Aorta (tissue), 5 donors: ENCODE measurements at places on chromosomes 1 and 21. TPM values are rescaled to one million over a fixed set of nuclear protein-coding genes. Genes with fewer than 3 reads are reported as not detected.

- peak; percentile 26 for DNase-seq
- H3K27me3 ChIP-seq, result no peaks in the 10 kb centered on the region
- no peak overlapping the region for H3K27ac ChIP-seq
- H3K36me3 ChIP-seq, result no peaks in the 10 kb centered on the region
- no peak overlapping the region for H3K4me3 ChIP-seq
These were observed 75.4 kb upstream of the ACTRT2 start for GRCh38 chr1:2945821-2946231.

DNA sequence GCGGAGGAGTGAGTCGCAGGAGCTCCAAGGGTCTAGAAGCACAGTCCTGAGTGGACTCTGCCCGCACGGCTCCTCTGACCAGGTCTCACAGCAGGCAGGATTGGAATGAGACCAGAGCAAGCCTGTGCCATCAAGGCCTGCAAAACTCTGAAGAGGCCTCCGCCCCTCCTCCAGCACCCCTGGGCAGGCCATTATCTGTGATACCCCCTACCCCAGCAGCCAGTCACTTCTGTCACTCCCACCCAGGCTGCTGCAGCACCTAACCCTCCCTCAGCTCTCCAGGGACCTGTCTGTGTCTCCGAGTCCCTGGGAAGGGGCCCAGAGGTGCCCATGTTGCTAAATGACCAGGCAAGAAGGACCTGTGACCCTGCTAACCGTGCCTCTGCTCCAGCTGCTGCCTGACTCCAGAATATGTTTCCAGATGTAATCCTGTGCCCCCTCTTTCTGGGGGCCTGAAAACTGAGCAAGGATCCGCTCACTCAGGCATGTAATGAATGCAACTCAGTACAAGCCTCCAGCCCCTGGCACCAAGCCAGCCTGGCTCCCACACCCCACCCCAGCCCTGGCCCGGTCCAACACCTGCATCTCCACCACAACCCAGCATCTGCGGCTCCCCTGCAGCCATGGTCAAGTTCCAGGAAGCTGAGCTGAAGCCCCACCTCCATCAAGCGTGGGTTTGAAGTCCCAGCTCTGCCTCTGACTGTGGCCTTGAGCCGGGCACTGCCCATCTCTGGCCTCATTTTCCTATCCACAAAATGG lies 22.1 kb upstream of the COL16A1 start:
- H3K4me3 ChIP-seq, result no peak overlapping the region
- no peak overlapping the region for H3K27ac ChIP-seq
- H3K27me3 ChIP-seq, result no peaks in the 10 kb centered on the region
- DNase-seq, result no peak

GRCh38 chr1:183711741-183712361 lies 58.7 kb upstream of the APOBEC4 start:
- H3K27ac ChIP-seq, result no peak overlapping the region
- H3K4me1 ChIP-seq, result no peaks in the 10 kb centered on the region
- no peak for DNase-seq
- H3K27me3 ChIP-seq, result no peaks in the 10 kb centered on the region

- no peak overlapping the region for H3K4me3 ChIP-seq
- H3K36me3 ChIP-seq, result no peaks in the 10 kb centered on the region
- H3K27ac ChIP-seq, result no peak overlapping the region
- H3K27me3 ChIP-seq, result no peaks in the 10 kb centered on the region
- no peaks in the 10 kb centered on the region for H3K4me1 ChIP-seq
These were observed 71.0 kb downstream of the PDE9A start for GRCh38 chr21:42724226-42724920.

TNFRSF9 gene
- not detected for polyA plus RNA-seq

GUCA2A gene
- polyA plus RNA-seq, result 1.0 TPM

- H3K36me3 ChIP-seq, result no peaks in the 10 kb centered on the region
- no peak overlapping the region for H3K27ac ChIP-seq
- H3K27me3 ChIP-seq, result no peaks in the 10 kb centered on the region
- H3K4me1 ChIP-seq, result no peaks in the 10 kb centered on the region
- no peak for DNase-seq
- H3K4me3 ChIP-seq, result no peak overlapping the region
These were observed 314.1 kb downstream of the DISC1 start for GRCh38 chr1:231940701-231941100.

C1orf216 gene
- polyA plus RNA-seq, result 20.7 TPM

AUNIP gene
- not detected for polyA plus RNA-seq

DNA sequence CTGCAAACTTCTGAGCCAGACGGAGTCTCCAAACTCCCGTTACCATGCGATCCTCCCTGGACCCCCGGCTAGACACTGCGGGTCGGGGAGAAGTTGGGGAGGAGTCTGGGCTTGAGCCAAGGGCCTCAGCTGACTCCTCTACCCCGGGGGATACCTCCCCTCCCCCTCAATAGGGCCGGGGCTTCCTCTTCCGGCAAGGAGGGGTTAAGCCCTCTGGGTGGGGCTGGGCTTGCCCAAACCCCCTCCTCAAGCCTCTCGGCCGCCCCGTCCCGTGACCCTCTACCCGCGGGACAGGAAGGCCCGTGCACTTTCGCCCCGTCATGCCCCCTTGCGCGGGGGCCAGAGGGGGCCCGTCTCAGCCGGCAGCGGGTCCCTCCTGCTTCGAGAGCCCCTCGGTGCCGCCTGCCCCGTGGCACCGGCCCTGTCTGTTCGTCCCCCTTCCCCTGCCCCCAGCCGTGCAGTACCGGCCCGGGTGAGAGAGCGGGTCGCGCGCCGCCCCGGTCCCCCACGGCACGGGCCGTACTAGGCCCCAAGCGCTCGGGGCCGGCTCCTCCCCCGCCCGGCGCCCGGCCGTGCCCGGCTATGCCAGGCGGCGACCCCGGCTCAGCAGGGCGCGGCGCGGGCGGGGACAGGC lies 652 bp downstream of the ARL8A start:
- no peaks in the 10 kb centered on the region for H3K27me3 ChIP-seq
- DNase-seq, result peak; percentile 75
- H3K4me3 ChIP-seq, result peak overlapping the region; percentile 93
- no peaks in the 10 kb centered on the region for H3K36me3 ChIP-seq
- H3K4me1 ChIP-seq, result no peaks in the 10 kb centered on the region

DNA sequence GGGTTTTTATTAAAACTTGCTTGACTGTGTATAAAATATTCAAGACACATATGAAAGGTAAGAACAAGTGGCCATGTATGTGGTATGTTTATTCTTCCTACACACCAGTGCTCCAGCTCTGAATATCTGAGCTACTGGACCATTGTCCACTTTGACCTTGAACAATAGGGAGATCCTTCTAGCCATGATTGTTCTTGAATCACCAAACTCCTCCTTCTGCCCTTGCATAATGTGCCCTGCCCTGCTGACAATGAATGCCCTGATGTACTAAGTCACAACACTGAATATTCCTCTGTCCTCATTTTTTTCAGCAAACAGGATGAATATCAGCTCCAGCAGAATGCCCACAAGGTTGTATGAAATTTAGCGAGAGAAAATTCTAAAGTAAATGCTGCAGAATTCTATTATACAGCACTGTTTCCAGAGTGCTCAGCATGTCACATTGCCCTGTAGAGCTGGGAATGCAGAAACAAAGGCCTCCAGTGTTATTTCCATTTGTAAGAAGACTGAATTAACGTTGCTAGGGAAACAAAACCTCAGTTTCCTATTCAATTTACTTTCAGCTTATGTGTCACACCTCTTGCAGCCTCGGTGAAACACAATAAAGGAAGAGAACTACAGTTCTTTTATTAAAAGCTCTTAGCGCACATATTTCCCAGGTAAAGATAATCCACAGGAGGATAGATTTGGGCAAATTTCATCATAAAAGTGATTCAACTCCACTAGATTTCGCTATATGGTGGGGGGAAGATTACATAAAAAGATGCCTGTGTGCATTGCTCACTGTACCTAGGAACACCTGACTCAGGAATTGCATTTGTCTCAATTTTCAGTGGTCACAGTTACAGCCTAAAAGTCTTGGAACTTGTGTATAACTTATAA lies 187.4 kb upstream of the ATP1B1 start:
- H3K4me1 ChIP-seq, result peaks cover 3% of the 10 kb centered on the region
- H3K27me3 ChIP-seq, result no peaks in the 10 kb centered on the region
- DNase-seq, result no peak
- no peaks in the 10 kb centered on the region for H3K36me3 ChIP-seq
- H3K27ac ChIP-seq, result no peak overlapping the region
- H3K4me3 ChIP-seq, result no peak overlapping the region

KDF1 gene
- polyA plus RNA-seq, result 1.6 TPM

DNA sequence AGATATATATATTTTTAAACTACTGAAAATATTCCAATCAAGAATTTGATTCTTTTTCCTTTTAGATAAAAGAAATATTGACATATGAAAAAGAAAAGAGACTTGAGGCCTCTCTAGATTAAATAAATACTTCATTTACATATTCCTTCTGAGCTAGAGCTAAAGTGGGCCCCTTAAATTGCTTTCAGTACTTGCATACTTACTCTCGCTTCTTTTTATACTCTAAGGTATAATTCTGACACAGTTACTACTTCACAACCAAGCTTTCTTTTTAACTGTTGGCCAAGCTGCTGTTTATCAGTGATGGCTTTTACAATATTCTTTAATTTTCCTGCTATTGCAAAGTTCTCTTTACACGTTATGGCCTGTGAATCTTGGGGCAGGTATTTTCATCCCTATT lies 24.6 kb downstream of the EXTL2 start:
- H3K36me3 ChIP-seq, result no peaks in the 10 kb centered on the region
- no peaks in the 10 kb centered on the region for H3K27me3 ChIP-seq
- no peaks in the 10 kb centered on the region for H3K4me1 ChIP-seq
- no peak overlapping the region for H3K27ac ChIP-seq

GRCh38 chr1:112247036-112247597 lies 148.9 kb upstream of the CTTNBP2NL start:
- peaks cover 3% of the 10 kb centered on the region for H3K27me3 ChIP-seq
- no peaks in the 10 kb centered on the region for H3K36me3 ChIP-seq
- no peaks in the 10 kb centered on the region for H3K4me1 ChIP-seq
- no peak overlapping the region for H3K4me3 ChIP-seq
- H3K27ac ChIP-seq, result no peak overlapping the region
- no peak for DNase-seq

- H3K27me3 ChIP-seq, result no peaks in the 10 kb centered on the region
- no peak overlapping the region for H3K4me3 ChIP-seq
- no peaks in the 10 kb centered on the region for H3K4me1 ChIP-seq
- no peaks in the 10 kb centered on the region for H3K36me3 ChIP-seq
- H3K27ac ChIP-seq, result no peak overlapping the region
- no peak for DNase-seq
These were observed 1181.9 kb upstream of the PRMT6 start for GRCh38 chr1:105874621-105875020.

IFNGR2 gene
- polyA plus RNA-seq, result 54.1 TPM

DNA sequence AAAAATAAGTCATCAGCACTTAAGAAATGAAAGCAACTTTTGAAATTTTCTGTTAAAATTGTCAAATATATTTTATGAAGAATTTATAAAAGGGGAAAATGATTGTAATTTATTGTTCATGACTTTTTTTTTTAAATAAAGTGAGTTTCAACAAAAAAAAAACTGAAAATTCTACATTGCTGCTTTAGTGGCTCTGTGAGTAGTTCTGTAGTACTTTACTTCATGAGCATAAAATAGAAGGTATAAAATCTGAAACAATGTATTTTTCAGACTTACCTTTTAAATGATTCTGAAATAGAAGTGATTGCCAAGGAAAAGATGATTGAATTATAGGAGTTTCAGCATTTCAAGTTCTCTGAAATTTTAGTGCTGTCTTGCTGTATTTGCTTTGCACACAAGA lies 13.8 kb downstream of the PDIK1L start:
- H3K4me3 ChIP-seq, result no peak overlapping the region
- no peaks in the 10 kb centered on the region for H3K27me3 ChIP-seq
- no peaks in the 10 kb centered on the region for H3K36me3 ChIP-seq
- H3K4me1 ChIP-seq, result no peaks in the 10 kb centered on the region
- no peak for DNase-seq

GABRD gene
- polyA plus RNA-seq, result not detected

DNA sequence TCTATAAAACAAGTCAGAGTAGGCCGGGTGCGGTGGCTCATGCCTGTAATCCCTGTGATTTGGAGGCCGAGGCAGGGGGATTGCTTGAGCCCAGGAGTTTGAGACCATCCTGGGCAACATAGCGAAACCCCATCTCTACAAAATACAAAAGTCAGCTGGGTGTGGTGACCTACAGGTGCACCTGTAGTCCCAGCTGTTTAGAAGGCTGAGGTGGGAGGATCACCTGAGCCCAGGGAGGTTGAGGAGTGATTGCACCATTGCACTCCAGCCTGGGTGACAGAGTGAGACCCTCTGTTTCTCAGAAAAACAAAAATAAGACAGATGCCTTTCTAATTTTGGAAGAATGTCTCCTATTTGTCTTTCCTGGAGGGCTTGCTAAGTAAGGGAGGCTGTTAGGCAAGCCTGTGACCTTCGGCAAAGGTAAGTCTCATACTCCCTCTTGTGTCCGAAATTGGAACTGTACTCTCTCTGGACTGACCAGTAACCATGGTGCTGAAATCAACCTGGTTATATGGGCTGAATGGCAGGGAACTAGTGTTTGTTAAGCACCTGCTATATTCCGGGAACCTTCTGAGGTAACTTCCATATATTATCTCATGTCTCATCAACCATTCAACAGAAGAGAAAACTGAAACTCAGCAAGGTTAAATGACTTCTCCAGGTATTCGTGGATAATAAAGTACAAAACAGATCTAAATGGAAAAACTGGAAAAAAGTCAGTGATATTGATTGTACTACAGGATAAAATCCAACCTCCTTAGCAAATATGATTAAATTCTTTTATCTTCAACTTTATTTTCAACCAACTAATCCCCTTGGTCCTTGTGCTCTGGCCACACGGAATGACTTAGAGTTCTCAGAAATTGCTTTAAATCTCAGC lies 11.8 kb upstream of the RAB3B start:
- H3K4me1 ChIP-seq, result peaks cover 1% of the 10 kb centered on the region
- no peak overlapping the region for H3K4me3 ChIP-seq
- H3K27me3 ChIP-seq, result no peaks in the 10 kb centered on the region
- no peak overlapping the region for H3K27ac ChIP-seq
- DNase-seq, result no peak

- H3K27me3 ChIP-seq, result no peaks in the 10 kb centered on the region
- DNase-seq, result no peak
- H3K27ac ChIP-seq, result no peak overlapping the region
These were observed 109.5 kb upstream of the ZNF648 start for GRCh38 chr1:182170891-182171461.

PEAR1 gene
- polyA plus RNA-seq, result 5.6 TPM

DNA sequence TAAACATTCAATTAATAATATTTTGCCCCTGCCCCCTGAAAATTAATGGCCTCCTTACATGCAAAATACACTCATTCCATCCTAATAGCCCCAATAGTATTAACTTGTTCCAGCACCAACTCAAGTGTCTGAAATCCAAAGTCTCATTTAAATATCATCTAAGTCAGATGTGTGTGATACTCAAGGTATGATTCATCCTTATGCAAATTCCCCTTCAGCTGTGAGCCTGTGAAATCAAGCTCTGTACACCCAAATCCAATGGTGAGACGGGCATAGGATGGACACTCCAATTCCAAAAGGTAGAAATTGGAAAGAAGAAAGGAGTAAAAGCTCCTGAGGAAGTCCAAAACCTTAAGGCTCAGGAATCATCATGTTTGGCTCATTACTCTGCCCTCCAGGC lies 83.5 kb downstream of the HHAT start:
- DNase-seq, result no peak
- H3K4me1 ChIP-seq, result no peaks in the 10 kb centered on the region
- no peaks in the 10 kb centered on the region for H3K27me3 ChIP-seq
- no peak overlapping the region for H3K27ac ChIP-seq

GRCh38 chr1:89951766-89952604 lies 42.9 kb upstream of the ZNF326 start:
- H3K27me3 ChIP-seq, result peaks cover 3% of the 10 kb centered on the region
- H3K4me1 ChIP-seq, result no peaks in the 10 kb centered on the region
- no peak overlapping the region for H3K4me3 ChIP-seq
- DNase-seq, result no peak
